Stimulated activated CD8-positive, alpha-beta memory T cell treated with anti-CD3 and anti-CD28 coated beads, Interleukin-7, amount 100 ng/mL, for 4 hours (primary cell): ENCODE measurements at places on chromosomes 13 and 19.

GRCh38 chr19:38674388-38675171 lies 27.1 kb downstream of the ACTN4 start:
- no peak for DNase-seq

DNA sequence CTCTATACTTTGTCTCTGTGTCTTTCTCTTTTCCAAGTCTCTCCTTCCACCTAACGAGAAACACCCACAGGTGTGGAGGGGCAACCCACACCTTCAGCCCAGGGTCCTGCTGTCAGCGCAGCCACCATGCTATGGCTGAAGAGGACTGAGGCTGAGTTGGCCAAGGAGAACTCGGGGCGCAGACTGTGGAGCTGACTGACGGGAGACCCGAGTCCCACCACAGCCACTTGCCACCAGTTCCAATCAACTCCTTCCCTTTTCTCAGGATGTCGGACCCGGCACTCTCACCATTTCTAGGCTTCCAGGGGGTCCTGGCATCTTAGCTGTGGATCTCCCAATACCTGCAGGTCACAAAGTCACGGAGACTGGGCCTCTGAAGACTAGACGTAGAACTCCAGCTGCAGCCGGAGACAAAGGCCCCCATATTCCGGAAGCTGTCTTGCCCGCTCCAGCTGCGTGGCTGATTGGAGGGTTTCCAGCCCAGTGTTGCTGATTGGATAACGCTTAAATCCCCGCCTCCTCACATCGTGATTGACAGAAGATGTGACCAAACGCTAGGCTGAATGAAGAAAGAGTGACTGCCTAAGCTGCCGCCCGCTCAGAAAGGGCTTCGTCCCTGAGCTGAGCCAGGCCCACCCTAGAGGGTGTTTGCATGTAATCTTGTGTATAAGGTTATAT lies 63.6 kb downstream of the ZNF429 start:
- DNase-seq = peak; percentile 59

DNA sequence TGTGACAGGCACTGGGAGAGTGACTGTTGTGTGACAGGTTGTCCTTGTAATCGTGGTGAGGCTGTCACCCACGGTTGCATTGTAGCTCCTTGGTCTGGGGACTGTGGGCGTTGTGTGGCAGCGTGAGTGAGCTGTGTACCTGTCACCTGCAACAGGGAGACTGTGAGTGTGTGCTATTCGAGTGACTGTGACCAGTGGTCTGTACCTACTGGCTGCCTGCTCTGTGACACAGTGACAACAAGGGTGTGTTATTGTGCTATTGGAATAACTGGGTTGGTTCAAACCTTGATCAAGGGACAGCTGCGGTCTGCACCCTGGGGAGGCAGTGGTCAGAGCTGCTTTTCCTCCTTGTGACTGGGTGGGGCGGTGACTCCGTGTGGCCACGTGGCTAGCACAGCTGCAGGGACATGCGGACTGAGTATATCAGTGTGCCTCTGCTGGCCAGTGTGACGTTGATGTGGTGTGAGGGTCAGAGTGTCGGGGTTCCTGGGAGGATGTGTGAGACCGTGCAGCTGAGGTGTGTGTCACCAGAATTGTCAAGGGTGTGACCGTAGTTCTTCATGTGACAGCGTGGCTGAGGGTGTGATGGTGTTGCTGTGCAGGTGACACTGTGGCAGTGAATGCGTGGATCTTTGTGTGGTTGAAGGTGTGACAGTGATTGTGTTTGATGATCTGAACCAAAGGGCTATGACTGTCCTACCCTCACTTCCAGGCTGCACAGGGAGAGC lies 10.1 kb upstream of the NFIX start:
- DNase-seq = peak; percentile 26

DNA sequence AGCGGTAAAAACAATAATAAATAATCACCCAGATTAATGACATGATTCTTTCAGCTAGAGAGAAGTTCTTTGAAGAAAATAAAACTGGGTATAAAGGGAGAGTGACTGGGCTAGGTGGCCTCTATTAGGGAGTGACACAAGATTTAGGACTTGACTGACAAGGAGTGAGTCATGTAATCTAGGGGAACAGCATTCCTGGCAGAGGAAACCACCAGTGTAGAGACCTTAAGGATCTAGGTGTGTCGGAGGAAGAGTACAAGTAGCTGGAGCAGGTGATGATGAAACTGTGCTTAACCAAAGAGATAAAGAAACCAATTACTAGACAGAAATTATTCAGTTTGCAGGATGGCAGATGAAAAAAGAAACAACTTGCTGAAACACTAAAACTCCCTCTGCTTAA lies 248.0 kb downstream of the RFC3 start:
- no peak for DNase-seq

GRCh38 chr13:33006134-33006533 lies 10.1 kb upstream of the KL start:
- no peak for DNase-seq

GRCh38 chr13:112619730-112620631 lies 32.0 kb upstream of the TUBGCP3 start:
- no peak for DNase-seq

- DNase-seq = no peak
Observed at GRCh38 chr13:111515635-111516034, 195.2 kb downstream of the TEX29 start.

DNA sequence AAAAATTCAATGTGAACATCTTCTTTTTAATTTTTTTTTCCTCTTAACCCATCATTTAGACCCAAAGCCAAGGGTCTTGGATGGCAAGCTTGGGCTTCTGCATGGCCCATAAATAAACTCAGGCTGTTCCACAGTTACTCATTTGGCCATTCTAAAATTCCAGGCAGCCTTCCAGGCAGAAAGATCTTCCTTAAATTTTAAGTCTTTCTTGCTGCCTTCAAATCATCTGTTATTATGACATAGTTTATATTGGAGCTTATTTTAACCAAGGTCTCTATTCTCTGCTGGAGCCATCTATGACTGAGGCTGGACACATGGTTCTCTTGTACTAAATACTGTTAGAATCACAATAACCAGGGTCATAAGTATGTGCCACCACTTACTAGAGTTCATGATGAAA lies 317.3 kb upstream of the MAB21L1 start:
- DNase-seq = no peak

GRCh38 chr13:51243832-51244231 lies 21.6 kb downstream of the FAM124A start:
- DNase-seq = no peak

GRCh38 chr13:24071423-24072075 lies 89.0 kb upstream of the SPATA13 start:
- no peak for DNase-seq

DNA sequence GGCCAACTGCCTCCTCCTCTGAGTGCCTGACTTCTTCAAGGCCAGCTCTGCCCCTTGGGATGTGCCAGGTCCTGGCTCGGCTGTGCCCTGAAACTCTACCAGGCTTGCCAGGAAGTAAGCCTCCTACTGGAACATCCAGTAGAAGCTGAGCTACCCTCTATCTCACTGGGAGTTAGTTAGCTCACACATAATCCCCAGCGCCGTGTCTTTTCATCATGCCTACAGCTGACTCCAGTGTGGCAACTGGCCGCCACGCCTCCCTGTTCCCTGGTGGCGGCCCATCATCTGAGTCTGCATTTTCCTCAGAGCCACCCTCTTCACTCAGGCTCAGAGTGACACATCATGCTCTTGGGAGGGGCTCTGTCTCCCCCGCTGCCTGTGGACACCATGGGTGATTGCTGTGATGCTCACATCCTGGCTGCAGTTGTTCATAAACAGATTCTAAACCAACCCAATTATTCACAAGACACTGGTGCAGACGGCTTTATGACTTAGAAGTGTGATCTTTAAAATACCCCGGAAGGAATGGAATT lies 131.9 kb upstream of the IRS2 start:
- DNase-seq = no peak

DNA sequence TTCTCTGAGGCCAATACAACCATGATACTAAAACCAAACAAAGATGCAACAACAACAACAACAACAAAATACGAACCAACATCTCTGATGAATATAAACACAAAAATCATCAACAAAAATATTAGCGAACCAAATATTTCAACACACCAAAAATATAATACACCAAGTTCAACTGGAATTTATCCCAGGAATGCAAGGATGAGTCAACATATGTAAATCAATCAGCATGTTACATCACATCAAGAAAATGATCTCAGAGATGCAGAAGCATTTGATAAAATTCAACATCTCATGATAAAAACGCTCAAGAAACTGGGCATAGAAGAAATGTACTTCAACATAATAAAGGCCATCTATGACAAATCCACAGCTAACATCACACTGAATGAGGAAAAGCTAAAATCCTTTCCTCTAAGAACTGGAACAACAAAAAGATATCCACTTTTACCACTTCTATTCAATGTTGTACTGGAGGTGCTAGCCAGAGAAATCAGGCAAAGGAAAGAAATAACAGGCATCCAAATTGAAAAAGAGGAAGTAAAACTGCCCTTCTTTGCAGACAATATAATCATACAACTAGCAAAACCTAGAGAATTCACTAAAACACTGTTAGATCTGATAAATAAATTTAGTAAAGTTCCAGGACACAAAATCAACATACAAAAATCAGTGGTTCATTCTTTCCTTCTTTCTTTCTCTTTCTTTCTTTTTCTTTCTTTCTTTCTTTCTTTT lies 2448.7 kb upstream of the PCDH20 start:
- DNase-seq = no peak

GRCh38 chr19:28731577-28731976 lies 481.4 kb downstream of the UQCRFS1 start:
- DNase-seq = no peak

DNA sequence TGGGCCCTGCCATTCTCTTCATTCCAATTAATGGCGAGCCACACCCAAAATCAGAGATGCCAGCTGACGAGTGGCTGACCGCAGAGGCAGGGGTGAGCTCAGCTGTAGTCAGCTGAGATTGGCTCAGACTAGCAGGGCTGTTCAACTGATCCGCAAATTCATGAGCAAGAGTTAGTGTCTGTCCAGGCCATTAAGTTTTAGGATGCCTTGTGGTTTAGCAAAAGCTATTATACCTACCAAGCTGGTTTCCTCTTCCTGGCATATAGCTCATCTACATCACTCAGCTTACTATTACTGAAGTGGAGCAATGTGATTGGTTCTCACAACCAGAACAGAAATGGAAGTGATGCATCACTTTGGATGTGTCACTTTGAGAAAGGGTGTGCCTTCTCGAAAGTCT lies 148.7 kb downstream of the NALCN start:
- no peak for DNase-seq

- DNase-seq = no peak
Observed at GRCh38 chr19:44850641-44851109, 4.6 kb downstream of the NECTIN2 start.

GRCh38 chr13:98416408-98416807 lies 160.5 kb downstream of the STK24 start:
- no peak for DNase-seq

- DNase-seq = no peak
Observed at GRCh38 chr13:97342136-97342535, 91.8 kb upstream of the RAP2A start.

DNA sequence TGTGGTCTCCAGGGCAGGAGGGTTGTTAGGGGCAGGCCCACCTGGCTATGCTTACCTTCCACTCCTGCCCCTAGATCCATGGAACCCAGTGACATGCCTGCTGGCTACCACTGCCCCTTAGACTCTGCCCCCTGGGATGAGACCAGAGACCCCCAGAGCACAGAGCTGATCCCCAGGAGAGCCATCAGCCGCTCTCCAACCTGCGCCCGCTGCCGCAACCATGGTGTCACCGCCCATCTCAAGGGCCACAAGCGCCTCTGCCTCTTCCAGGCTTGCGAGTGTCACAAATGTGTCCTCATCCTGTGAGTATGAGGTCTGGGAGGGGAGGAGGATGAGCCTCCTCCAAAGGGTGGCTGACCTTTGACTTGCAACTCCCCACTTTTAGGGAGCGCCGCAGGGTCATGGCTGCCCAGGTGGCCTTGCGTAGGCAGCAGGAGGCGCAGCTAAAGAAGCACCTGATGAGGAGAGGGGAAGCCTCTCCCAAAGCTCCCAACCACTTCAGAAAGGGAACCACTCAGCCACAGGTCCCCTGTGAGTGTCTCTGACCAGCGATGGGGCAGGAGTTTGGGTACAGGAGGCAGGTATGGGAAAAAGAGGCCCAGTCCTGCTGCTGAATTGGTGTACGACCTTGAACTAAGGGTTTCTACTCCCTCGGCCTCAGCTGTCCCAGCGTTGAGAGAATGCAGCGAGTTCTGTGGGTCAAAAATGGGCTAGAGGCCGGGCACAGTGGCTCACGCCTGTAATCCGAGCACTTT lies 2.7 kb downstream of the DMRTC2 start:
- DNase-seq = no peak

GRCh38 chr13:98675066-98675465 lies 77.4 kb downstream of the SLC15A1 start:
- no peak for DNase-seq

DNA sequence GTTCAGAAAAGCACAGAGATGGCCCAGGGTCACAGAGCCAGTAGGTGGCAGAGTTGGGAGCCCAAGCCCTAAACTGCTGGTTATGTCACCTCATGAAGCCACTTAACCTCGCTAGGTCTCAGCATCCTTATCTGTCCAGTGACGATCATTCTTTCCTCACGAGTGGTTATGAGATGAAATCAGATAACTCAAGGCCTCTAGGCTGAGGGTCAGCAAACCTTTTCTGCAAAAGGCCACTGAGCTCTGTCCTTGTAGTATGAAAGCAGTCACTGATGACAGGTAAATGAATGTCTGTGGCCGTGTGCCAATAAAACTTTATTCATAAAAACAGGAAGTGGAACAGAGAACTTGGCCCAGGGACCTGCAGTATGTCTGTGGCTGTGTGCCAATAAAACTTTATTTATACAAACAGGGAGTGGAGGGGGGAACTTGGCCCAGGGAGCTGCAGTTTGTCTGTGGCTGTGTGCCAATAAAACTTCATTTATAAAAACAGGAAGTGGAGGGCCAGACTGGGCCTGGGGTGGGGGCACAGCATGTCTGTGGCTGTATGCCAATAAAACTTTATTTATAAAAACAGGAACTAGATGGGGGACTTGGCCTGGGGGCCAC lies 71.2 kb downstream of the GNG7 start:
- no peak for DNase-seq

- DNase-seq = no peak
Observed at GRCh38 chr19:18284712-18285360, 3.4 kb upstream of the JUND start.

GRCh38 chr19:16797876-16798275 lies 31.3 kb upstream of the SIN3B start:
- DNase-seq = no peak

GRCh38 chr13:30559274-30559673 lies 58.4 kb upstream of the USPL1 start:
- no peak for DNase-seq

GRCh38 chr13:38147050-38147449 lies 202.6 kb upstream of the UFM1 start:
- no peak for DNase-seq

- no peak for DNase-seq
Observed at GRCh38 chr13:108268466-108269112, 929 bp upstream of the TNFSF13B start.

- DNase-seq = no peak
Observed at GRCh38 chr13:28566283-28566682, 71.4 kb upstream of the FLT1 start.

- DNase-seq = no peak
Observed at GRCh38 chr13:57991041-57991440, 359.5 kb downstream of the PCDH17 start.

DNA sequence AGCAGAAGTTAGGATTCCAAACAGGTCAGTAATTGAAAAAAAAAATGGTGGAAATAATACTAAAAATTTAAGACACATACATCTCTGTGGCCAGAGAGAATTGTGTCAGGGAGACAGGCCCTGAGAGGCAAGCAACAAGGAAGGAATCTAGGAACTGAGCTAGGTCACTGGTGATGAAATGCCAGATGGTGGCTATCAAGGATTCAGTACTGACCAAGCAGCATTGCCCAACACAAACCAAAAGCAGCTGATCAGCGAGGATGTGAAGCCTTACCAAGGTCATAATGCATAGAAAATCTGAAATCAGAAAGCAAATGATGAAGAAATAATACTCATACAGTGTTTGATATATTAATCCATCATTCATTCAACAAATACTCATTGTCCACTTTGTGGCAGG lies 905.0 kb downstream of the GPC5 start:
- no peak for DNase-seq
